ENCODE measurements at places on chromosomes 7 and 10.

- DNase-seq = no peak
These were observed 57.1 kb downstream of the FIGNL1 start for GRCh38 chr7:50393076-50393475.

DNA sequence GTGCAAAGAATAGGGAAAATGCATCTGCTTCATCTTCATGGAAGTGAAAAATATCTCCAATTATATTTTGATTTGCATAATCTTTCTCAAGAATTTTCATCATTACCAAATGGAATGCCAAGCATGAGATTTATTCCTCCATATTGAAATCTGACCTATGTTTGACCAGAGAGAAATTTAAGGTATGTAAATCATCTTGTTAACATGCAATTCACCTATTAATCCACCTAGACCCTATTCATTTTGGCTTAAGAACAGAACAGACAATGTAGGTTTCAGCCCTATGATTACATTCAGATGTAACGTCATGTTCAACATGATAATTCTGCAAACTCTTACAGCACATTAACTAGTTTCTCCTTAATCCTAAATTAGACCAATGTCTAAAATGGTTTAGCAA is 30.8 kb upstream of the TMEM140 start:
- no peak for DNase-seq

DNA sequence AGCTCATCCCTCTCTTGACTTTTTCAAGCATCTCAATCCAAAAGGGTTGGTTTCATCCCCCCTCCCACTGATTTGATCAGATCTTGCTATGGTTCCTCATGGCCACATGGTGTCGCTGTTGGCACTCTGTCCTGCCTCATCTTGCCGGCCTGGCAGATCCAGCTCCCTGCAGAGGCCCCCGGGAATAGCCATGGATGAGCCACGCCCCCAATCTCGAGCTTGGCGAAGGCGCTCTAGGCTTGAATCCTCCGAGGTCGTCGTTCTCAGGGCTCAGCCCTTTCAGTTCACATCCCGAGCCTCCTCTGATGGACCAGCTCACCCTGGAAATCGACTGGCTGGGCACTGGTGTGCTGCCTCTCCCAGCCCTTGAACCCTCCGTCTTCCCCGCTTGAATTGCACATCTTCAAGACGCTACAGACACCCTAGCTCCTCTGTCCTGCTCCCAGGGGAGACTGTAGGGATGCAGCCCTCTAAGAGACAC is 628.7 kb downstream of the TYW1 start:
- DNase-seq = peak; percentile 61

- no peak for DNase-seq
These were observed 241.7 kb upstream of the NEBL start for GRCh38 chr10:21138769-21139340.

GRCh38 chr7:117424090-117424829 is 3.0 kb downstream of the ASZ1 start:
- DNase-seq = no peak

DNA sequence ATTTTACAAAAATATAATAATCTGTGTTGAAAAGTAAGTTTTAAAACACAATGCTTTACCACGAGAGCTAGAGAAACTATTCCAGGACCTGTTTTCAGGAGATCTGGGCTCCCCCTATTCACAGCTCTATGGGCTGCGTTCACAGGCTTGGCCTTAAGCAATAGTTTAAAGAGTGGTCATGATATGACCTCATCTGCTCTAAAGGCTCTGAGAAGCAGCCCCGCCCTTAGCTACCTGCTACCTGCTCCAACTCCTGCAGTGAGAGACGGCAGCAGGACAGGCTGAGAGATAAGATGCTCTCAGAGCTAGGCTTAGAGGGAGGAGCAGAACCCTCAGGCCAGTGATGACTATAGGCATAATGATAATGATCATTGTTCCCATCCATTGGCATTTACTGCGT is 12.6 kb downstream of the ALOX5 start:
- DNase-seq = no peak

DNA sequence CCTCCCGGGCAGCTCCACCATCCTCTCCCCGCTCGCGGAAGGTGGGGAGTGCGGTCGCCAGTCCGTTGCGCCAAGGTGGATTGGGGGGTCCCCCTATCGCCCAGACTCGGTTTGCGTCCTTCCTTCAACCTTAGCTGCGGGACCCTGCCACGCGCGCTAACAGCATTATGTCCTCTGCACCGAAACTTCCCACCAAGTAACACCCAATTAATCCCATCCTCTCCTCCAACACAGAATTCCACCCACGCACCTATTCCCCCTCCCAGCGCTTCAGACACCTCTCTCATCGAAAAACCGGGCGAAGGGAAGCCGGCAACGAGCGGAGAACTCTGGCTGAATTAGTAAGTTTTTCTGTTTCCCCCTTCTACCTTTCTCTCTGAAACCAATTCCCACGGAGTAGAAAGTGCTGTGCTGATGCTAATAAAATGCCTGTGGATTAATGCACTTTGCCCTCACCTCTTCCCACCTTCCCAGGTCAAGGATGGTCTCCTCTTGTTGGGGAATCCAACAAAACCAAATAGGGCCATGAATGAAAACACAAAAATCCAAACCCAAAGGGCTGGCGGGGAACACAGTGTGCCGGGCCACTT is 947 bp downstream of the HOXA3 start:
- no peak for DNase-seq

GRCh38 chr10:44788147-44789129 is 122.7 kb upstream of the TMEM72 start:
- no peak for DNase-seq

- no peak for DNase-seq
These were observed 136.1 kb downstream of the ICA1 start for GRCh38 chr7:8125680-8126444.

DNA sequence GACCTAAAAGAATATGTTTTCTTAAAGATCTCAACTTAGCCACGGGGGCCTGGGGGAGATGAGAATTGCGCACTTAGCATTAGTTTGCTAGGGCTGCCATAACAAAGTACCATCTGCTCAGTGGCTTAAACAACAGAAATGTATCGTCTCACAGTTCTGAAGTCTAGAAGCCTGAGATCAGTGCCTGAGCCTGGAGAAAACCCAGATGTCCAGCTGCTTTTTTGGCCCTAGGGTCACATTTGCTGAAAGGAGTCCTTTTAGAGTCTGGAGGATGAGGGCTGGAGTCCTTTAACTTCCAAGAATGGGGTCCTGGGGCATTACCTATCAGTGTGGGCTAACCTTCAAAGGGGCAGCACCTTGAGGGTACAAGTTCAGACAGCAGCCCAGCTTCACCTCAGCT is 48.2 kb downstream of the SMURF1 start:
- no peak for DNase-seq

DNA sequence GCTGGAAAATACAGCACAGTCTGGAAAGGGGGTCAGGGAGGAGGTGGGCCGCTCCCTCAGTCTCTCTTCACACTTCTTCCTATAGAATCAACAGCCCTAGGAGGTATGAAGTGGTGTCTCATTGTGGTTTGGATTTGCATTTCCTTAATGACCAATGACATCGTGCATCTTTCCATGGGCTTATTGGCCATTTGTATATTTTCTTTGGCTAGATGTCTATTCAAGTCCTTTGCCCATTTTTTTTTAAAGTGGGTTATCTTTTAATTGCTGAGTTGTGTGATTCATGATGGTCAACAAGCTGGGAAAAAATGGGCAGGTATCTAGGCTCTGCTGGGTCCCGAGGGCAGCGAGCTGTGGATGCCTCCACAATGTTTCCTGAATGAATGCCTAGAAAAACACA is 29.1 kb downstream of the TMEM130 start:
- DNase-seq = no peak

- peak; percentile 25 for DNase-seq
These were observed at the start of gene C10orf105 for GRCh38 chr10:71719464-71720201. Gene C10orf105 (minus strand): TSS chr10:71719778. CDS start chr10:71716337, 3,441 bp downstream.

GRCh38 chr10:49207113-49207512 is 18.9 kb upstream of the TMEM273 start:
- no peak for DNase-seq

DNA sequence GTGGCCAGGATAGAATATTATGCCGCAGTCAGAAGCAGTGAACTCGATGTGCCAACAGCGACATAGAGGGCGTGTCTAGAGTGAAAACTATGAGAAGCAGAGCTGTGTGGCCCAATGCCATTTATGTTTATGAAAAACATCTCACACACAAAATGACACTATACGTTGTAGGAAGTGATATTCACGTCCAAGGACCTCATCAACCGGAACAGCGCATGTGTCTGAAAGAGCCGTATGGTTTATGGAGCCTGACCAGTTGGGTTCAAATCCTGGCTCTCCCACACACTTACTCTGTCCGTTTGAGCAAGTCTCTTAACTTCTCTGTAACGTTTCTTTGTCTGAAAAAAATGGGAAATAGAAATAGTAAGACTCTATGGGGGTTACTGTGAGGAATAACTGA is 20.5 kb downstream of the TAS2R40 start:
- no peak for DNase-seq

DNA sequence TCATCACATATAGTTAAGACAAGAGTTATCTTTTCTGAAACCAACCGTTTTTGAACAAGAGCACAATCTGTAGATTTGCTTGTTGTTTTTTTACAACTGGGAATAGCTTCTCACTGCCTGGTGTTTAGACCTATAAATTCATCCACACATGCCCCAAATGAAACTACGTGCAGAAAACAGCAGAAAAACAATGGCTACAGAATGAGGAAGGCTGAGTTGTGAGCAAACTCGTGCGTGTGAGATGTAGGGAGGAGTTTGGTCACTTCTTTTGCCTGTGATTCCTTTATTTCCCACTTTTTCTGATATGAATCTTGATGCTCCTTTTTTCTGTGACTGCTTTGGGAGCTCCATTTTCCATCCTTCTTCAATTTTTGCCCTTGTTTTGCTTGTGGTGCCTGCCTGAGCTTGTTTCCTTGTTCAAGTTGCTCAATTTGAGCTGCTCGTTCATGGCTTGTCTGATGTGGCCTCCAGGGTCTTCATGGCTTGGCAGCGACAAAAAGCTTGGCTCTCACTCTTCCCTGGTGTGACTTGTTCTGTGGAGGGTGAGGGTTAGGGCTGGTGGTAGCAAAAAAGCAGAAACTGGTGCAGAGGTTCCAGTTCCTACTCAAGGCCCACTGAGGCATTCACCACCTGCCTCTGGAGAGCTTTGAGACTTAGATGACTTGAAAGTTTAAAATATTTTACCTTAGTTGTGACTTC is 76.9 kb downstream of the ZNF365 start:
- no peak for DNase-seq

GRCh38 chr7:107690611-107691010 is 30.0 kb downstream of the SLC26A4 start:
- DNase-seq = no peak

DNA sequence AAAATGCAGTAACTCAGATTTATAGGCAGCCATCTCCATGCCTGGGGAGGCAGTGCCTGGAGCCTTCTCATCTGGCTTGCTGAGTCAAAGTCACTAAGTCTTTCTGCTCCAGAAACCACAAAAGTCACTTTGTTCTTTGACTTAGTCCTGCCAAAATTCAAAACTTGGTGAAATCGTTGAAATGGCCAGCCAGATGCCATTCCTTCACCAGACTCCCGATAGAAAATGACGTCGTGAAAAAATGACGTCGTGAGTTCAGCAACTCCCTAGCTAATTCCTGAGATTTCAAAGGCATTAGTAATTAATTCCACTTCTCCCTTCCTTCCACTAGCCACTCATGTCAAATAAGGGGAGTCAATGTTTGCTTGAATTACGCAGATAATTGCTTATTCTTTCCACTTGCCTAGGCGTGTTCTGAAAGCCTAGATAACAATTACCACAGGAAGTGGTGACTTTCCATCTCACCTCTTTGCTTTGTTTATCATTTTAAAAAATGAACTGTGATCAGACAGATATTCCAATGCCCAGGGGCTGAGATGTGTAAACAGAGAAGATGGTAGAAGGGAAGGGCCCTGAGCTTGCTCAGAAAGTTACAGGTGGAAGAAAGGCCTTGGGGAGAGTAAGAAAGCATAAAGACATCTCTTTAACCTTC is 48.5 kb upstream of the OSBPL3 start:
- DNase-seq = no peak

- DNase-seq = no peak
These were observed 34.3 kb downstream of the INPP5A start for GRCh38 chr10:132571650-132572544.

DNA sequence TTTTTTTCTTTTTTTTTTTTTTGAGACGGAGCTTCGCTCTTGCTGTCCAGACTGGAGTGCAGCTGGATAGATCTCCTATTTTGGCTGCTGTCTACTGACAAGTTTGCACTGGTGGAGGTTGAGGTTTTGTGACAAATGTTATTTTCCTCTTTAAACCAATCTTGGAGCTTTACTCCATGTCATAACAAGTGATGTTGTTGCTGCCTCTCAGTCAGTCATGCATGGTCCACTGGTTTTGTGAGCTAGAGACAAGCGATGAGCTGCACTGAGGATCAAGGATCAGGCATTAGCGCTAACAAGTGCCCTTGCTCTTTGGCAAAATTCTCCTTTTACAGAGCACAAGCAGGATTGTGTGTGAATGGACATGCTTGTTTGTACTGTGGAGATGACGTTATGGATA is 805 bp upstream of the WDFY4 start:
- no peak for DNase-seq

- no peak for DNase-seq
These were observed 144.8 kb downstream of the ZNF248 start for GRCh38 chr10:37712489-37713131.

- DNase-seq = no peak
These were observed 52.1 kb downstream of the STRA8 start for GRCh38 chr7:135285547-135286233.

DNA sequence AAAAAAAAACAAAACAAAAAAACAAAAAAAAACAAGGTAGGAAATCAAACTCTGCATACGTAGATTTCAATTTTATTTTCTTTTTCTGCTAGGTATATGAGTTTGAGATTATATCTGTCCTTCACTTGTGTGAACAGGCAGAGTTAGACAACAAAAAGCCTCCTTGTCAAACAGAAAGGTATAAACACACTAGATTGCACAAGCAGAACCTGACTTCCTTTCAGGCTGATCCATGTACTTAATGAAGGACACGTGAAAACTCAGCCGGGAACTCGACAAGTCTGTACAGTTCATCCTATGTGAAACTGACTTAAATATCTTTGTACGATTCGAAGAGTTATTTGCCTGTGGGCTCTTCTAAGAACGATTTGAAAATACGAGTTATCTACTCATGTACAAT is 254.1 kb downstream of the ARL4A start:
- DNase-seq = no peak

DNA sequence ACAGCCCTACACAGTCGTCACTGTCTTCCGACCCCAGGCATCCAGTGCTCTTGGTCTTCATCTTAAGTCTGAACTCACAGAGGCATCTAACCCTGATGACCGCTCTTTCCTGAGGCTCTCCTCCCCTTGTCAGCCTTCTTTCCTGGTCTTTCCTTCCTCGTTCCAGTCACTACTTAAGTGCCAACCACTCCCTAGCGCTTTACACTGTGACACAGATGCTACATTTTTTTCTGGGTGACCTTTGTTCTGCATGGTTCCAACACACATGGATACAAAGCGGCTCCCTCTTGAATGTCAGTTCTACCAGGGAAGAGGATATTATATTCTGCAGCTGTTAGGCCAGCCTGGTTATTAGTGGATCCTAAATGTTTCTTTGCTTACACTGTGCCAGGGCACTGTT is 12.7 kb downstream of the YWHAG start:
- no peak for DNase-seq

DNA sequence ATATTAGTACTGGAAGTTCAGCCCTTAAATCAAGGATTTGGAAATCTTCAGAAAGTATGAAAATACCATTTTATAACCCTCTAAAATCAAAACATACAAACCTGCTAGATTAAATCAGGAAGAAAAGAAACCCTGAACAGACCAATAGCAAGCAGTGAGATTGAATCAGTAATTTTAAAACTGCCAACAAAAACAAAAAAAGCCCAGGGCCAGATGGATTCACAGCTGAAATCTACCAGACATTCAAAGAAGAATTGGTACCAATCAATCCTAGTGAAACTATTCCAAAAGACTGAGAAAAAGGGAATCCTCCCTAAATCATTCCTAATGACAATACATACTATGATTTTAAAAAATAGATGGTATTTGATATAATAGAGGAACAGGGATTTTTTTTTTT is 70.1 kb downstream of the MCU start:
- DNase-seq = no peak

Data from hippocampal formation (tissue), 2 donors.